ENCODE measurements at places on chromosomes 13 and 19. TPM values are rescaled to one million over a fixed set of nuclear protein-coding genes. Genes with fewer than 3 reads are reported as not detected.

Gene C19orf73
- 0.25 TPM for total RNA-seq

Gene ZFP28
- 5.4 TPM for total RNA-seq

GRCh38 chr19:39277598-39277997 is 9.4 kb downstream of the IFNL2 start:
- no peak for DNase-seq

DNA sequence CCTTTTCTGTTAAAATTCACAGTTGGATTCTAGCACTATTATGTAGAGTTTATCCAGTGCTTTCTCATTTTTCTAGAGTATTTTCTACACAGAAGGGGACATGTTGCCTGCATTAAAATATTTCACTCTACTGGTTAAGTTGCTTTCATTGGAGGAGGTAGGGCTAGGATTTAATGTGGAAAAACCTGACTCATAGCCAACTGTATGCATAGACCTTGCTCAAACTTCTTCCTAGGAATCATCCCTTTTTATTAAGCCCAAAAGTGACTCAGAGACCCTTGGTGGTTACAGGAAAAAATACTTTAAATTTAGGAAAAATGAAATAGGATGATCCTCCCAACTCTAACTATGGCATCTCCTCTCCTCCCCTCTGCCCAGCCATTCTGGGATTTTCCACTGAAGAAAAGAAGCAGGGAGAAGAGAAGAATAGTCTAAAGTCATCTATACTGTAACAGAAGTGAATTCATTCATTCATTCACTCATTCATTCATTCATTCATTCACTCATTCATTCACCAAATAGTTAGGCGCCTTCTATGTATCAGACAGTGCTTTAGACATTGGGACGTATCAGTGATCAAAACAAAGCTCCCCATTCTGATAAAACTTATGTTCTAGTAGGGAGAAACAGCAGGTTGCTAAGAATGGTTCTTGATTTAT is 109.0 kb upstream of the HTR2A start:
- no peak for DNase-seq

DNA sequence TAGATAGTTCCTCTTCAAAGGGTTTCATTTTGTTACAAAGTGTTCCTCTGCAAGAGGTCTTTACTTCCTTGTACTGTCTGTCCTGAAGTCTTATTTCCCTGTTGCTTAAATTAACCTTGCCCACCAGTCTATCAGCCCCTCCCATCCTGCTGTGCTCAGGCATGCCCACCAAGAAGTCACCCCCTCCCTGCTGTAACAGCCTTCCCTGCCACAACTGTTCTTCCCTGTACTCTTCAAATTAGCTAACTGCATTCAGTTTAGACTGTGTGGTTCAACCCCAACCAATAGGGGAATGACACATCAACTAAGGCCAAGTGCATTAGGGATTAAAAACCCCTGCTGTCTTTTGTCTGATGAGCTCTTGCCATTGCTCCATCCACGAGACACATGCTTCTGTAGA is 34.4 kb upstream of the ZNF562 start:
- no peak for DNase-seq

- no peak for DNase-seq
These were observed 7.1 kb upstream of the TOMM40 start for GRCh38 chr19:44883922-44884321.

DNA sequence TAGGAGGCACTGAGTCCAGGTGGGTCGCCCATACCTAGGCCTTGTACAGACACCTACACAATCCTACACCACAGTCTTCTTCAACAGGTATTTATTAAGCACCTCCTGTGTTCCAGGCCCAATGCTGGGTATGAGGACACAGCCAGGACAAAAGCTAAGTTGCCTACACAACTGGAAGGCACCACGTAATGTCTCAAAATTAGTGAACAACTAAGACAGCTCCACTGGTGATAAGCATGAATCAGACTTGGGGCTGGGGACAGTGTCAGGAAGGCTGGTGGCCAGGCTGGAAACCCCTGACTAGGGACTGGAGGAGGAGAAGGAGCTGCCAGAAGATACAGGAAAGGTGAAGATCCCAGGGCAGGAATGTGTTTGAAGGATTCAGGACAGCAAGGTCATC is 2.4 kb downstream of the SMIM24 start:
- DNase-seq, result no peak

Data from dermis microvascular lymphatic vessel endothelial cell (primary cell).